ENCODE measurements at places on chromosomes 6 and 20.
A peak's percentile ranks its signal among the peaks of the same experiment; 100 is the strongest.

DNA sequence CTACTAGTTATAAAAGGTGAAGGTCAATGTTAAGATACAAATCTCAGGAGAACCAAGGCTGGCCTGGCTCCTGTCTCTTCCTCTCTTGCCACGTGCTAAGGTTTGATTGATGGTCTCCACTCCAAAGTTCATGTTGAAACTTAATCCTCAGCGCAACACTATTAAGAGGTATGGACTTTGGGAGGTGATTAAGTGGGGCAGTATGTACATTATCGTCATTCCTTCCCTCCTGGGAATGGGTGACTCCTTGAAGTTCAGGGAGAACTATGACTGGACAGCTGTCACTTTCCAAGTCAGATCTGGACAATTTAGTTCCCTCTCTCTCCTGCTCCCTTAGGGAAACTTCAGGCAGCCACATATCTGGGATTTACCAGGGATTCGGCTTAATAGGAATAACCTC lies 50.5 kb downstream of the KCNK5 start:
- no peak for DNase-seq

GRCh38 chr6:157198425-157199279 lies 124.7 kb downstream of the TMEM242 start:
- no peak for DNase-seq

DNA sequence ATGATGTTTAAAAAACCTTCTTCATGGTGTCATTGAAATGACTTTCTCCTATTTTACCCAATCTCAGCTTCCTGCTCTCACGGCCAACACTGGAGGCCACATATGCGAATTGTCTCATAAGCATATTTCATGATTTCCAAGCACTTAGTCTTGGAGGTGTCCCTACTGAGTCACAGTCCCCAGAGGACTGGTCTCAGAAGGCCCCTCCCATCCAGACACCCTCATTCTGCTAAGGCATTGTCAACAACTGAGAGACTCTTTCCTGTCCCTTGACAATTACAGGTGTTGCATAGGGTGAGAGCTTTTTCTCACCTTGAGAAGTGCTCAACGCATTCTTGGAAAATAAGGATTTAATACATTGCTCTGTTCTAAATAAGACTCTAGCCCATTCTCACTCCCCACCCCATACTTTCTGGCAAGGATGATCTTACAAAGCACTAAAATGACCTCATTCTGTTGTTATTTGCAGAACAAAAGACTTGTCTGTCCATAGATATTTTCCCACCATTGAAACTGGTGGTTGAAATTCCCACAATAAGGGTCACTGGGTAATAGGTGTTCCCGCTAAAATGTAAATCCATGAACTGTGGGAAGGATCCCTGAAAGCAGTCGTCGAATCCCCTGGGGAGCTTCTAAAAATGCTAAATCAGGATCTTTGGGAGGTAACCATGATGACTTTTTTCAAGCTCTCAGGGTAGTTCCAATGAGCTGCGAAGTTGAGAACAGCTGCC lies 32.3 kb upstream of the SLC22A23 start:
- DNase-seq: no peak

GRCh38 chr20:8155812-8156211 lies 23.7 kb downstream of the PLCB1 start:
- peak; percentile 29 for DNase-seq

- peak; percentile 37 for DNase-seq
These were observed 213.7 kb upstream of the CITED2 start for GRCh38 chr6:139588076-139588639.

GRCh38 chr6:11111769-11112437 lies 378 bp upstream of the ERVFRD-1 start:
- DNase-seq: no peak

GRCh38 chr6:90326404-90327057 lies 29.9 kb upstream of the BACH2 start:
- no peak for DNase-seq

DNA sequence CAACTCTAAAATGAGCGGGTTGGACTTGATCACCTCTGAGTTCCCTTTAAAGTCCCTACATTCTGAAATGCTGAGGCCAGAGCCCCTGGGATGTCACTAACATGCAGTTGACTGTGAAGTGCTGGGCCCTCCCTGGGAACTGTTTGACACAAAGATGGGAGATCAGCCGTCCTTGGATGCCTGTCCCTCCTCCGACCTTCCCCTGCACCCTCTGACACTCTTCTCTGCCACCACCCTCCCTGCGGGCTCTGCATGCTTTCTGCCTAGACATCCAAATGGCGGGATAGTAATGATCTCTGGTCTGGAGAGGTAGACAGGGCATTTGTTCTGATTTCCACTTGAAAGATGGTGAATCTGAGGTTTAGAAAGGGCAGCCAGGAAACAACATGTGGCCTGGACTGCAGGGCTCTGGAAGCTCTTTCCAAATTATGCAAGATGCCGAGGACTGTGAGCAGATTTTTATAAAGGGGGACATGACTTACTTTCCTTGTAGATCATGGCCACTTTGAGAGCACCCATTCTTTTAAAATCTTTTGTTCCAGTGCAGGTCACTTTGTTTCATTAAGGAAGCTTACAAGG lies 113.2 kb downstream of the ZDHHC14 start:
- no peak for DNase-seq

- no peak for DNase-seq
These were observed 116.0 kb upstream of the JARID2 start for GRCh38 chr6:15129887-15130286.

DNA sequence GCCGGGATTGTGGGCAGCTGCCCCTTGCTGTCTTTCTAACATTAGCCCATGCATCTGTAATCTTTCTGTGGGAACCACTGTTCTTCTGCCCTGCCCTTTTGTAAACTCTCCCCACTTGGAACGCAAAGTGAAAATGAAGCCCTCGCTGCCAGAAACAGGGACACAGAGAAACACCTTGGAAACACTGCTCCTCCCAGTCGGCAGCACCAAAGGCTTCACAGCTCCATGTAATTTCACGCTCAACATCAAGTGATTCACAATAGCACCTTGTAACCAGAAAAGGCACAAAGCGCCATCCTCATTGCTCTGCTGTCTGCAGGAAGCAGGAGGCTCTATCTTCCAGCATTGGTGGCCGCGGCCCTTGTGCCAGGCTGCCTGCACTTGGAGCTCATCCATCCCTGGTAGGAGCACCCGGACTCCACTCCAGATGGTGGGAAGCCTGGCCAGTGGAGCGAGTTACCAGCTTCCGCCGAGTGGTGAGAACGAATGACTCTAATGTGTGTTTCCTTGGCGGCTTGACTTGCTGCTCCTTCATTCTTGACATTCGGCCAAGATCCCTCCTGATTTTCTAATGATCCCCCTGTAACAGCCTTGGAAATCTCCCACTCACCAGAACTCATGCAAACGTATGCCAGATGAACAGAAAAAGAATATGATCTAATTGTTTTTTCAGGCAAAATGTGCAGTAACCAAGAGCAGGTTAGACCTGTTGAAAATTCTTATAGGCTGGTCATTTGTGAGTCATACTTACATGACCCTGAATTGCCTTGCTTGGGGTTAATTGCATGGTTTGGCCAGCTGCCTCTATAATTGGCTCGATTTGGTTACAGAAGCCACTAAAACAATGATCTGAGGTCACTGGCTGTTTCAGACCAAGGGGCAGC lies 169.1 kb upstream of the CDYL start:
- peak; percentile 24 for DNase-seq

- DNase-seq: no peak
These were observed 11.6 kb downstream of the MAP3K7 start for GRCh38 chr6:90575267-90575666.

- no peak for DNase-seq
These were observed 24.2 kb upstream of the PPP1R14C start for GRCh38 chr6:150118627-150119026.

- DNase-seq: peak; percentile 75
These were observed 288.8 kb downstream of the BTBD9 start for GRCh38 chr6:38350942-38351341.

DNA sequence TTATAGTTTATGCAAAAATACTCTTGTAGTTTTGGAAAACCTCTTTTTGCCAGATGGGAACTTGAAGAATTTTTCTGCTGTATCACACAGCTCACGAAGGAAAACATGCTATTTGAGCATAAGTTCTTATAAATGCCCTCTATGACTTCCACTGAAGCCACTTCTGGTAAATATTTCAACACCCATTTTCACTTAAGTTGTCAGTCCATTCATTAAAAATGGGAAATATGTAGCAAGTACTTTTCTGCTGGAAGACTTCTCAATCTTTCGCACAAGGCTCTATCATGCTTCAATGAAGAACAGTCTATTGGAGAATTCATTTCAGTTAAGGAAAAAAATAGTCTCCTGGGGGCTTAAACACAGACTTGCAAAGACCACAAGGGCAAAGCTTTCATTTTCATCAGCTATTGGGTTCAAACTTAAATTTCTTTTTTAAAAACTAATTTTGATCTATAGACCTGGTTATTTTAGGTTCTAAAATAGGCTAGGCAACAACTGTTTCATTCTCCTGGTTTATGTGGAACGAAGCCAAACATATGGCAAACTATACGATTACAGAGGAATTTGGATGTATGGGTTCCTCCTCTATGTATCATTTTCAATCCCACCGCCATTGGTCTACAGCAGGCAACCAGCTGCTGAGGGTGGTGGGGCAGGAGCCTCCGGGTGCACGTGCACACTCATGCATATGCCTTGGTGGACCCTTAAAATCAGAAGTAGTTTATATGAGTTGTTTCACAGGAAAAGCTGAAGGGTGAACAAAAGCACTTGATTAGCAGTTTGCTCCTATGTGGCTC lies 38.7 kb downstream of the LAMA4 start:
- DNase-seq: no peak

- DNase-seq: no peak
These were observed 2.1 kb downstream of the SCUBE3 start for GRCh38 chr6:35215665-35216411.

DNA sequence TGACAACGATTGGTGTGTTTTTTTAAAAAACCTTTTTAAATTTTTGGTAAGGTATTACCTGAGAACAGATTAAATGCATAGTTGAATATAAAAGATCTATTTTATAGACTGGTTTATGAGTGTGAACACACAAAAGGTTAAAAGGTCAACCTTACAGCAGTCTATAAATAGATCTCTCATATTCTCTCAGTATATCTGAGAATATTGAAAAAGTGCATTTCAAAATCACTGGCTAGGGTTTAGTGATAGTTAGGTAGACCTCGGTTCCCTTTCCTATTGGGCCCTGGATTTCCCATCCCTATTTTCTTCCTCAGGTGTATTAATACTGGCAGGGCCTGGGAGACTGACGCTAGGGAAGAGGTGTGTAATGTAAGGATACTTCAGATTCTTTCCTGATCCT lies 723 bp upstream of the ZNF451 start:
- DNase-seq: no peak

DNA sequence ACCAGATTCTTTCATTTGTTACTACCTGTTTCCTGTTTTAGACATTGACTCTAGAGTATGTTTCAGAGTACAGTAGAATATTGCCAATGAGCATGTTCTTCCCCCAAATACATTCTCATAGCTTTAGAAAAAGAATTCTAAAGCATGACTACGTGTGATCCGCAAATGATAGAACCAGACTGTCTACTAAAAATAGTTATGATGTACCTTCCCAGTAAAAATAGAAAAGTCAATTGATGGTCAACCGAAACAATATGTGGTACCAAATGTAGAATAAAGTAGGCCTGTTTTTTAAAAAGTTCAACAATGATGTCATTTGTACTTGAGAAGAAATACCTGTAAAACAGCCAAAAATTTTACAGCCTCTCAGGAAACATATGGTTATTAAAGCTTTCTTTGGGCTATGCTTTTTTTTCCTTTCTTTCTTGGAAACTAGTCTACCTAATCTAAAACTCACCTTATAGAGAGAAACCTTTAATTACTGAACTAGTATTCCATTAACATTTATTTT lies 130.1 kb upstream of the MTHFD1L start:
- no peak for DNase-seq

DNA sequence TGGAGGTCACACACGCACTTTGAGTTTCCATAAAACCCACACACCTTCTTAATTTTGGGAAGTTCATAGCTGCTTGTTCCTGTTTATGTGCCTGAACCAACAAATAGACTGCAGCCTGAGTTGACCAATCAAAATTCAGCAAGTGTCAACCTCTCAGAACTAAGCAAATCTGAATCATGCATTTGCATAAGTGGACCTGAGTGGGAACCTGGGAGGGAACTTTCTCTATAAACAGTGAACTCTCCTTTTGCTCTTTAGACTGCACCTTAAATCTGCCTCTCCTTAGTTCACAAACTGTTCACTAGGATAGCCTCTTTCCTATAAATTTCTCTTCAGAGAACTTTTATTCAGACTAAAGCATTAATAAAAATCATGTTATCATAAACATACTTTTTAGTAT lies 37.9 kb downstream of the SLC17A1 start:
- no peak for DNase-seq

GRCh38 chr20:2967841-2968240 lies 75.6 kb upstream of the GNRH2 start:
- DNase-seq: no peak

GRCh38 chr6:91710342-91710741 lies 1123.5 kb upstream of the MAP3K7 start:
- no peak for DNase-seq

DNA sequence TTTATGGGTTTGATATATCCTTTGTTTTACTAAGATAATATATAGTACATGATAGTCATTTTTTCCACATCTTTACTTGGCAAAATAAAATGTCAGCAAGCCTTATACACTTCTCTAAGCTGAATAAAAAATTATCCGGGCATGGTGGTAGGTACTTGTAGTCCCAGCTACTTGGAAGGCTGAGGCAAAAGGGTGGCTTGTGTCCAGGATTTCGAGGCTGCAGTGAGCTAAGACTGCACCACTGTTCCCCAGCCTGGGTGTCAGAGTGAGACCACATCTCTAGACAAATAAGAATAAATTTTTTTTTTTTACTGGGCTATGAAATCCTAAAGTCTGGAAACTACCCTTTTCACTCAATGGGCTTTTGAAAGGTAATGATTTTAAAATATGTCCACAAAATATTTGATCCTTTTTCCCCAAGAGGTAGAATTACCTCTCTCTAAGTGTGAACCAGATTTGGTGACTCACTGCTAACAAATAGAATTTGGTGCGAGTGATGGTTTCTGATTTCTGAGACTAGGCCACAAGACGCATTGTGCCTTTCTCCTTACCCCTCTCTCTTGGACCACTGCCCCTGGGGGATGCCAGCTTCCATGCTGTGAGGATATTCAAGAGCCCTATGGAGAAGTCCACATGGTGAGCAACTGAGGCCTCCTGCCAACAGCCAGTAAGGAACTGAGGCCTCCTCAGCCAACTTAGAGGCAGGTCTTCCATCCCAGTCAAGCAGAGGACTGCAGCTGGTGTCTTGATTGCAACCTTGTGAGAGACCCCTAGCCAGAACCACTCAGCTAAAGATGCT lies 84.2 kb upstream of the ZNFX1 start:
- no peak for DNase-seq

Data from adipocyte (in vitro differentiated cells).